ENCODE measurements at places on chromosomes 12 and 14.
A peak's percentile ranks its signal among the peaks of the same experiment; 100 is the strongest.

- no peak for DNase-seq
Measured at GRCh38 chr12:11016937-11017336, 5.5 kb downstream of the TAS2R19 start.

DNA sequence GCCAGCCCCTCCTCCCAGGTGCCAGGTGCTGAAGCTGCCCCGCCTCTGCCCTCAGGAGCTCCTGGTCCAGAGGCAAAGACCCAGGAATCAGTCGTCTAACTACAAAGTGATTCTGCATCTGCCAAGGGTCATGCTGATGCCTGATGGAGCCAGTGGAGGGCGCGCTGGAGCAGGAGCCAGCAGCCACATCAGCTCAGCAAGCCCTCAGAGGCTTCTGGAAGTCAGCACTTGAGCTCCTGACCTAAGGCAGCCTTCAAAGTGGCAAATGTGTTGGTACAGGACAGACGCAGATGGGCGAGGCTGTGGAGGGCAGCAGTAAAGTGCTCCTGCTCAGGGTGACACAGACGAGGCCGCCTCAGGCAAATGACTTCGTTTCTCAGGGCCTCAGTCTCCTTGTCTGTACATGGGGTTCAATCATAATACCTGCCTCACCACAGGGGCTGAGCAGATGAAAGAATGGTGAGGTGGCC lies 10.9 kb downstream of the C12orf43 start:
- DNase-seq = peak; percentile 54

GRCh38 chr14:66680216-66680615 lies 172.3 kb downstream of the GPHN start:
- DNase-seq = no peak

DNA sequence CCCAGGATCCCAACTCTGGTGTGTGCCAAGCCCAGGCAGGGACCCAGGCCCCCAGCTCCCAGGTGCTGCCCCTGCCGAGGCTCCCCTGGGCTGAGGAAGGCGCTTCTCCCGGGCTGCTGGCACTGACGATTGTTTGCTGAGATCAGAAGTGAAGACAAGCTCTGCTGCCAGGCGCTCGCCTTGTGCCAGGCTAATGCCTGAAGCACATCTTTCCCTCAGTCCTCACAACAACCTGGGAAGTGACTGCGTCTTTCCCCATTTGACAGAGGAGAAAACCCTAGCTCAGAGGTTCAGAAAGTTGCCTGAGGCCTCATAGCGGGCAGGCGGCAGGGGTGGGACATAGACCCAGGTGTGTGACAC lies 36.8 kb downstream of the ANKRD9 start:
- no peak for DNase-seq

- DNase-seq = no peak
Measured at GRCh38 chr12:84329938-84330337, 582.7 kb downstream of the SLC6A15 start.

DNA sequence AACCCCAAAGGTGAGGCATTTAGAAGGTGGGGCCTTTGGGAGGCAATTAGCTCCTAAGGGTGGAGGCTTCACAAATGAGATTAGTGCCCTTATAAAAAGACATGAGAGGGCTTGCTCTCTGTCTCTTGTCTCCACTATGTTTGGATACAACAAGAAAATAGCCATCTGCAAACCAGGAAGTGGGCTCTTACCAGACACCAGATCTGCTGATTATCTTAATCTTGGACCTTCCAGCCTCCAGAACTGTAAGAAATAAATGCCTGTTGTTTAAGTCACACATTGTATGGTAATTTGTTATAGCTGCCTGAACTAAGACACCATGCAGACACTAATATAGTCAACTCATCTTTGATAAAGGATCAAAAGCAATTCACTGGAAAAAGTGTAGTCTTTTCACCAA lies 34.4 kb downstream of the TMEM116 start:
- no peak for DNase-seq

GRCh38 chr14:77542421-77543239 lies 44.0 kb upstream of the ISM2 start:
- DNase-seq = no peak

DNA sequence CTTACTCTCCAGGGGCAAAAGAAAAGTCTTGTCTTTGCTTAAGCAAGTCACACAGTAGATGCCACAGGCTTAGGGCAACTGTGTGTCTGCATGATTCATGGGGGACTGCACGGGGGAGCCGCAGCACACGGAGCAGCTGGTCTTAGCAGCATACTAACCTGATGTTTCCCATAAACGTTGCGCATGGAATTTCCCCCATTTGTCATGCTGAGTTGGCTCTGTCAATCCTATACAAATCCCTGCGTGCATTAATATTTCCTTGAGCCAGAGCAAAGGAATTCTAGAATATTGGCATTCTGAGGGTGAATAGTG lies 71.2 kb downstream of the SAMD4A start:
- no peak for DNase-seq

- DNase-seq = no peak
Measured at GRCh38 chr14:100651999-100652508, 64.8 kb upstream of the BEGAIN start.

- no peak for DNase-seq
Measured at GRCh38 chr14:55254581-55254980, 16.6 kb upstream of the FBXO34 start.

Data from stimulated activated CD4-positive, alpha-beta T cell treated with anti-CD3 and anti-CD28 coated beads, Interleukin-4, amount 100 ng/mL, for 1 hour (primary cell).